CD4-positive, alpha-beta T cell treated with Interferon alpha-2 for 1 hour (primary cell): ENCODE measurements at places on chromosomes 2 and 18.
A peak's percentile ranks its signal among the peaks of the same experiment; 100 is the strongest.

GRCh38 chr18:9334973-9335696 is 562 bp downstream of the TWSG1 start:
- peak; percentile 31 for DNase-seq

DNA sequence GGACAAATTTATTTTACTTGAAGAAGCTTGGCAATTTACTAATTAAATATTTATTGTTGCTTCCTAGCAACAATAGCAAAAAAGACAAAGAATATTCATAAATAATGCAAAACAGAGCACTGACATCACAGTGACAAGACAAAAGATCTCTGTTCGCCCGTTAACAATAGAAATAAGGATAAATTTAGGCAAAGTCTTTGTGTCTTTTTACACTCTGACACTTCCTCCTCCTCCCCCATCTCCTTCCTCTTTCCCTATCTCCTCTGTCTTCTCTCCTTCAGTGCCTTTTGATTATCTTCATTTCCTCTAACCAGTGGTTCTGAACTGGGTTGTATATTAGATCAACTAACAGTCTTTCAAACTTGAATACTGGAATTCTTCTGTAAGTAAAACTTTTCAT is 808.4 kb downstream of the ERBB4 start:
- no peak for DNase-seq

DNA sequence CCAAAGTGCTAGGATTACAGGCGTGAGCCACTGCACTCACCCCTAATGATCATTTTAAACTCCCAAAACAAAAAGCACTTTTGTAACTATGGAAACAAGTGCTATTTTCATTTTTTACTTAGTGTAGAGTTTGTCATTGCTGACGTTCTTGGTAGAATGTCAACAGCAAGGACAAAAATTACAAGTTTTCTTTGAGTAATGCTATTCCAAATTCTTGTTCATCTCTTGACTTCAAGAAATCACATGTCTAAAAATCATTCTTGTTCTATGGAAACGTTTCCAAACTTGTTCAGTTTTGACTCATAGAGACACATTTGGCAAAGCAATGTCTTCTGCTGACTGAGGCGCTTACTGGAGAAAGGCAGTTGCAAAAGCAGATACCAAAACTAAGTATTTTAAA is 82.6 kb downstream of the MBP start:
- no peak for DNase-seq

DNA sequence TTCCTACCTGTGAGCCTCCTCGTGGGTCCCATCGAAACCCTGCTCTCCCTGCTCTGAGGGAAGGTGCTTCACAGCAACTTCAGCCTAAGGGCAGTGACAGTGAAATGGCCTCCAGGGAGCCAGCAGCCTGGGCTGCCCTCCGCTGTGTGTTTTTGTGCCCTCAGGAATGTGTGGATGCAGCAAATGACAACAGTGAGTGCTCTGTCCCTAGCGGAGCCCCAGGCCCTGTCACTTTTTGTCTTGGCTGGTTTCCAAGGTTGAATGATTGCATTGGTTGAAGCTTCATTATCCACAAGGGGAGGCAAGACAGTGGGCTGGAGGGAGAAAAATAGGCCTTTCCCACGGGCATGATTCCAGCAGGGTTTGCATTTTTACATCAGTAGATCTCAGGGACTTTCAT is 42.9 kb downstream of the STON1 start:
- DNase-seq: no peak

DNA sequence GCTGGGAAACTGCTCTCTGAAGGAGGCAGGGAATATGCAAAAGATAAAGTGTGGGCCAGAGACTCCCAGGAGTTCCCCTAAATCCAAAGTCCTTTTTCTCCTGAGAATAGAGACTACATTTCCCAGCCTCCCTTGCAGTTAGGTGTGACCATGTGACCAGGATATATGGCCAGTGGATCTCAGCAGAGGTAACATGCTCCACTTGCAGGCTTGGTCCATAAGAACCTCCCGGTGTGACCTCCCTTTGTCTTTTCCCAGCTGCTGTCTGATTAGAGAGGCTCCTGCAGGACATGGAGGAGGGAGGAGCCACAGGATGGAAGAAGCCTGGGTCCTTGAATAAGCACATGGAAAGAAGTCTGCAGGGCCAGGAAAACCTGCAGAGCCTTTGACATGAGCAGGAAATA is 76.2 kb downstream of the TGFA start:
- DNase-seq: no peak

DNA sequence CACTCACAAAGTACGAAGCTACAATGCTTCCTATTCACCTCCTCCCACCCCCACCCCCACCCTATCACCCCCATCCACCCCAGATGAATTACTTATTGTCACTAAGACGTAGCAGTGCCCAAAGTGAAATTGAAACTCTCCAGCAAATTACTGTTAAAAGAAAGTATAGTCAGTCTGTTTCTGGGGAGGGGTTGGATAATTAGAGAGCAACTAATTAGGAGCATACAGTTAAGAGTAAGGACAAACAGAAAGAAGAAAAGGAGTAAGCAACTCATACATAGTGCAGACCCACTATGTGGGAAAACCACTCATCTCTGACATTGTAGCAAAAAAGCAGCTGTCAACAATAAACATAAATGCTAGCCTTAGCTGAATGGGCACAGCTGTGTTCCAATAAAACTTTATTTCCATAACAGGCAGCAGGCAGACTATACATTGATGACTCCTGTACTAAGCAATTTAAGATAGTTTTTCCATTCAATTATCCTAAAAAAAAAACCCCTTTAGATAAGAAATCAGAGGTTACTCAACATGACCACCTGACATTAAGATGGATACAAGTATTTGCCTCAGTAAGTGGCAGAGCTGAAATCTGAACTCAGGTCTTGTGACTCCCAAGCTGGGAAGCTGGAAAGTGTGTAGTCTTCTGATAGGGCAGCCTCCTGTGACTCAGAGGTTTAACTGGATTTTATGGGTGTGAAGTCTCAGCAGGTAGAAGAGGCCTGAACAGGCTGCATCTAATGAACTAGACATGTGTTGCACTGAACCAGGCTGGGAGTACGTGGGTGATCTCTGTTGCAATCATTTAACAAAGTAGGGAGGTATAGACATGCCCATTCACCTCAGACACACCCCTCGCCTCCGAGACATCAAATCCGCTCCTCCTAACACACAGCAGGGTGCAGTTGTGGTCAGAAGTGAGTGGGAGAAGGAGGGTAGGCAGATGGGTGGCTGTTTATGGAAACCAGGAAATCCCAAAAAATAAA is 171.8 kb upstream of the KLF7 start:
- DNase-seq: peak; percentile 60

DNA sequence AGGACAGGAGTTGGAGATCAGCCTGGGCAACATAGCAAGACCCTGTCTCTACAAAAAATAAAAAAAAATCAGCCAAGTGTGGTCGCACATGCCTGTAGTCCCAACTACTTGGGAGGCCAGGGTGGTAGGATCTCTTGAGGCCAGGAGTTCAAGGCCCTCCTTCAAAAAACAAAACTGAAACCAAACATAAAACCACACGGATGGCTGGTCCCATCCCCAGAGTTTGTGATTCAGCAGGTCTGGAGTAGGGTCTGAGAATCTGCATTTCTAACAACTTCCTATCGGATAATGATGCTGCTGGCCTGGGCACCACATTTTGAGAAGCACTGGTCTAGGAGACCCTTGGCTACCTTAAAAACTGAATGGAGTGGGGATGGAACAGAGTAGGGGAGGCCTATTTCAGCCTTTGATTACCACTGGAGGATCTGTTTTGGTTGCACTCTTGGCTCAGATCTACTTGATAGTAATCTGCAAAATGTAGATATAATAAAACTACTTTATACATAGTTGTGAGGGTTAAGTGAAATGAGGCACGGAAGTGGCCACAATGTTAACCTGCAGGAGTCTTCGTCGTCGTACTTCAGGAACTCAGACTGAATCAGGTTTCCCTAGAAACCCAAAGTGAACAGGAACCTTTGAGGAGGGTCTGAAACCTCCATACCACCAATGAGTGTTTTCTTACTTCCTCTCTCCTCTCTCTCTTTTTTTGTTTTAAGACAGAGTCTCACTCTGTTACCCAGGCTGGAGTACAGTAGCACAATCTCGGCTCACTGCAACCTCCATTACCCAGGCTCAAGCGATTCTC is 25.5 kb upstream of the NFE2L2 start:
- DNase-seq: peak; percentile 19
